ENCODE measurements at places on chromosomes 5 and 9.
A peak's percentile ranks its signal among the peaks of the same experiment; 100 is the strongest.

- peak; percentile 63 for DNase-seq
These were observed 51.4 kb upstream of the TJP2 start for GRCh38 chr9:69122549-69123141.

DNA sequence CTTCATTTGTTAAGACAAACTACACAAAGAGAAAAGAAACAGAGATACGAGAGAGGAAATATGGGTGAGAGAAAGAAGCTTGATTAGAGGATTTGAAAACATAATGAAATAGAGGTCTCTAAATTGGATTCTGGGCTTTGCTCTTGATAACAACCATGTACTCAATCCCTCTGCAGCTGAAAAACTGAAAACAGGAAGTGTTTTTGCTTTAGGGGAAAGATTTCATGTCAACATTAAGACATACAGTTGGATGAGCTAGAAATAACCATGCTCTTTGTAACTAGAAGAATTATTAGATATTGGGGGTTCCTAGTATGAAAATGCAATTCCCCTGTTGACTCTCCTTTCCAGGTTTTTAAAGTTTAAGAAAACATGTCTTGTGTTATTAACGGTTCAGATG, 21.9 kb downstream of the CRHBP start:
- no peak for DNase-seq

DNA sequence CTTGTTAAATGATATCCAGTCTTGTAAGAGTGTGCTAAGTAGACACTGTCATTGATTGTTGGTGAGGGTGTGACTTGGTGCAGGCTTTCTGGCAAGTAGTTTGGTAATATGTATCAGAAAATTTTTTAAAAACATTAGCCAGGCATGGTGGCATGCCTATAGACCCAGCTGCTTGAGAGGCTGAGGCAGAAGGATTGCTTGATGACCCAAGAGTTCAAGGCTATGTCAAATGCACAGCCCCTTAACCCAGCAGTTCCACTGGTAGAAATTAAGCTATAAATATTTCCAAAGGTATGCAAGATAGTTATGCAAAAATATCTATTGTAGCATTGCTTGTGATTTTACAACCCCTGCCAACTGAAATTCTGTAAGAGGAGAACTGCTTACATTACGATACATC, 24.2 kb downstream of the ZBTB43 start:
- no peak for DNase-seq

DNA sequence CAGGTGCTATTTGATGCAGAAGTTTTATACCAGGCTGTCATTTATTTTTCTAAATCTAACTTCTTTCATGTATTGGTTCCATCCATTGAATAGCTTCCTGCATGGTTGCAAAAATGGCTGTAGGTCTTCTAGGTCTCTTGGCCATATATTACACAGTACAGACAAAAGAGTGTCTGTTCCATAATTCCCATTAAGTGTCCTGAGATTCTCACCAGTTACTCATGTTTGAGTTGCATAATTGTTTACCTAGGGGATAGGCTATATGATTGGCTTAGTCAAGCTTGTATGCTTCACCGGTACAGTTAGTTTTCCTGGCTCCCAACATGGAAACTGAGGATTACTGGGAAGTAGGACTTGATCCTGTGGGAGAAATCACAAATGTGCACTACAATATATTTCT, 399.4 kb upstream of the NUDT12 start:
- no peak for DNase-seq

DNA sequence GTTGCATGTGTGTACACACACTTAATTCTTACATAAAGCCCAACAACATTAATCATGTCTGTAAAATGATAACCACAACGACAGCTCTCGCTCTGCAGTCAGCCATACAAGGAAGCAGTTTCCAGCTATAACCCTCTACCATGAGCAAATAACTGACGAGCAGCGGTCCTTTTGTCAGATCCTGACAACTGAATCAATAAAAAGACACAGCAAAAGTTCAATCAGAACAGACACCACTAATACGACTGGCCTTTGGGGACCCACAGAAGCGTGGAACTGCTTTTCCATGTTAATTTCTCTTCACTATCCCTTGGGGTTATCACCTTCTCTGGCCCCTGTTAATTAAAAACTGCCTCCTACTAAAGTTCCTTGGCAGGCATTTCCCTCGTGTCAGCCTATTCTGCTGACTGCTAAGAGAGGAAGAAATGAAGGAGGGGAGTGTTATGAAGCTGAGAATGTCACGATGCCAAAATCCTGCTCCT, 722.8 kb upstream of the GRAMD2B start:
- no peak for DNase-seq

- DNase-seq, result no peak
These were observed 998 bp downstream of the SLC23A1 start for GRCh38 chr5:139381837-139382761.

- peak; percentile 66 for DNase-seq
These were observed 122.8 kb downstream of the ENC1 start for GRCh38 chr5:74517700-74518099.

DNA sequence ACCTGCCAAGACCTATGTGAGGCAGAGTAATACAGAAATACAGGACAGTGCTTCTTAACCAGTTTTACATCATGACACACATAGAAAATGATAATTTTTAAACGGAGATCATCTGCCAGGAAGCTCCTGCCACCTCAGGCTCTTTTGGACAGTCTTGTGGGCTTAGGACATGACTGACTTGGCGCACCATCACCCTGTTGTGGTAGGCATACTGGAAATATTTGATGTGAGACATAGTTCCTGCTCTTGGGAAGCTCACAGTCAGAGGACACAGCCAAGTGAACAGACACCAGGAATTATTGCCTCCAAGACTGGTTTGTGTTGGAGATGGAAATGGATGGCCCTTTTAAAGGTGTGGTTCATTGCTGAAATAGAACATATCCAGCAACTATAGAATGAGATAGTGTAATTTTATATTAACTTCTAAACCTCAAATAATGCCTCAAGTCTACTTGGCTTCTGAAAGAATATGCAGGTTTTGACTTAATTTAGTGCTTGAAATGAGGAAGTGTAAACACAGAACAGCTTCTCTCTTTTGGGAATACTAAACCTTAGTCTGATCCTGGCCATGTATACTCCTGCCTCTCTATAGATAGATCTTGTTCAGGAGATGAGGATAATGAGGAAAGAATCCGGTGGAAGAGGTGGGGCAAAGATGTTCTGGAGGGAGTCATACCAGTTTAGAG, 19.7 kb downstream of the CPEB4 start:
- peak; percentile 55 for DNase-seq
